ENCODE measurements at places on chromosomes 2 and 18.

GRCh38 chr2:207594264-207594663 is 30.9 kb downstream of the METTL21A start:
- DNase-seq: no peak

GRCh38 chr18:70047931-70048603 is 100.4 kb upstream of the CD226 start:
- no peak for DNase-seq

- no peak for DNase-seq
These were observed 81.4 kb upstream of the PKDCC start for GRCh38 chr2:41966431-41966893.

DNA sequence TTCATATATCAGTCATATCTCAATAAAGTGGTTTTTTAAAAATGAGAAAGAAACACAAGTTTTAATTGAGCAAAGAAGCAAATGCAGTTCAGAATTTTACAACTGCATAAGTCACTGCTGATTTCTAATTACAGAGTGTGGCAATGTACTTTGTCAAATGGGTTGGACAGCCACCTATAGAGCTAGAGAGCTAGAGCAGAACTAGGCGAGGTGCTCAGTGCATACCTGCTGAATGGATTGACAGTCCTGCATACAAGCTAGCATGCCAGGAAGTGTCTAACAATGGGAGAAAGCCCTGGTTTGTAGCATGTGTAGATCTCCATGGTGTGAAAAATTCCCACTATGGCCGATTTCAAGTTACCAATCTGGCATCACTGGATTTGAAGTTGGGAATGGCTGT is 106.3 kb upstream of the CDCA7 start:
- DNase-seq: no peak

- no peak for DNase-seq
These were observed 1.2 kb downstream of the ANTXR1 start for GRCh38 chr2:69013840-69014821.

GRCh38 chr2:216554286-216554685 is 55.6 kb downstream of the RPL37A start:
- no peak for DNase-seq

DNA sequence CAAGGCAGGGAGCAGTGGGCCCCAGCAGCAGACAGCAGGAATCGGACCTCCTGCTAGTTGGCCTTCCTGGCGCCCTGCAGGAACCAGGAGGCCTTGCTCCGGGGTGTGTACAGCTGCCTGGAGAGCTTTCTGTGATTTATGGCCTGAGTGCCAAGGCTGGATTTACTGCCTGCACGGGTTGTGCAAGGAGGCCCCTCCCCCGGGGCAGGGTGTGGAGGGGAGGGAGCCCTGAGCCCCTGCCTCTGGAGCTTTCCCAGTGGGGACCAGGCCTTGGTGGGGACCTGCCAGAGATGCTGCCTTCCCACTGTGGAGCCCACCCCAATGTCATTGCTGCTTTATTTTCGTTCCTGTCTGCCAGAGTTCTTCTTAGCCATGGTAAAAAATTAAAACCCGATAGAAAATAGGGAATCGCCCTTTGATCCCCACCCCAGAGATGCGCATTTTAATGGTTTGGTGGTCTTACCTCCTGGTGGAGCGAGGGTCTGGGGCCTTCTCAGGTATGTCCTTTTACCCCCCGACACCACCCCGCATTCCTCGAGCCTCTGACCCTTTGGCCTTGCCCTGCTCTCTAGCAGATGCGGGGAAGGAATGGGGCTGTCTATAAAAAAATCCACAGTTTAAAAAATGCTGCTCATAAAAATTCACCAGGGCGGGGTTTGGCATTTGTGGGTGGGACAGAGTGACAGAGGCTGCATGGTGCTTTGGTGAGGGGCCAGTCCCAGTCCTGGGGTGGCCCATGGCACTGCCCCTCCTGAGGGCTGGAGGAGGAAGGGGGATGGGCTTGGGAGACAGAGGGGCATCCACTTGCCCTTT is 6.9 kb upstream of the RALB start:
- no peak for DNase-seq
